Stimulated activated CD4-positive, alpha-beta T cell treated with anti-CD3 and anti-CD28 coated beads, Interleukin-4, amount 100 ng/mL, for 48 hours (primary cell): ENCODE measurements at places on chromosomes 16 and 17.

- DNase-seq = no peak
These were observed 89.8 kb upstream of the GNAO1 start for GRCh38 chr16:56101480-56101879.

DNA sequence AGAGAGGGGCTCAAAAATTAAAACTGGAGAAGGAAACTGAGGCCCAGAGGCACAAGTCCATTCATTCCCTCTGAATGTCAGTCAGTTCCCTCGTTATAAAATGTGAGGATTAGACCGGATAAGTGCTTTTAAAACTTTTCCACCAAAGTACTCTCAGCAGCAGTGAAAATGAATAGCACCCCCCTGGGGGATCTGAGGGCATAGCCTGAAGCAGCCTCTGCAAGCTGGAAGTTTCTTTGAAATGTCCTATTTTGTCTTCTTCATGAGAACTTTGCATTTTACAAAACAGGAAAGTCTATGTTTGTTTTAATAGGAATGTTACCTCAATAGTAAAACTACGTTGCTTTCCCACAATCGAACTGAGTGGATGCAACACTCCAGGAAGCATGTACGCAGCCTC, 273.0 kb downstream of the CEP112 start:
- no peak for DNase-seq

DNA sequence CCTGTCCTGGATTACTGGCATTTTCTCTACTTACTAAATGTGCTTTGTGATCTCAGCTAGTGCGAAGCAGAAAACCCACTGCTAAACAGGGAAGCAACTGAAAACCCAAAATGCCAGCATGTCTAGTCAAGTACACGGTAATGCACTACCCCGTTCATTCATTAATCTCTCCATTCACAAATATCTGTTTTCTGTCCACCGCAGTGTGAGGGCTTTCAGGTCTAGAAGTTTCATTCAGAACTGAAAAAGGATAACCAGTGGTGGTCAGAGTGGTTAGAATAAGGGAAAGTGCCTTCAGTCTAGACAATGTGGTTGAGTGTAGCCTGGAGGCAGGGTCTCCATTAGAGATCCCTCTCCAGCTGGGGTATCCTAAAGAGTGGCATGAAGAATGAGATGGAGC, 68.3 kb downstream of the C17orf67 start:
- no peak for DNase-seq

DNA sequence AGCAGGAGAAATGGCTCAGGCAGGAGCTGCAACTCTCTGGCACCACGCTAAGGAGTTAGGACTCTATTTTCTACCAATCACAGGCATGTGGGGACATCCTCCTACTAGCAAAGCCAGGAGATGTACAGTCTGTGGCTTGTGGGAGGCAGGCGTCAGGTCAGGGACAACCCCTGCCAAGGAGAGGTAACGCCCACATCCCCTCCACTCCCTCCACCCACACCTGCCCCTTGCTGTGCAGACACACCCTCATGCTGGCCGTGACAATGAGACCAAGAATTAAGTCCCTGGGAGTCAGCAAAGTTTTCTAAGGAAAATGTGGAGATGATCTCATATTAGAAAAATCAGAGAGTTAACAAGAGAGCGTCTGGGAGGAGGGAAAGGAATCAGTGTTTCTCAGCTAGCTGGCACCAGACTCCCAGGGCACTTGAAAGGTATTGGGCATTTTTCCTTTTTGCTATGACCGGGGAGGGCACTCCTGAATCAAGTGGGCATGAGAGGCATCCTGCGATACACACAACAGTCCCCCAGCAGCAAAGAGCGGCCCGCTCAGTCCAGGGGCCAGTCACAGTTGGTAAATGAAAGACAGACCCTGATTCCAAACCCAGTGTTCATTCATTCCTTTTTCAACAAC, 87.3 kb upstream of the RPL38 start:
- no peak for DNase-seq

GRCh38 chr16:72159386-72159785, 12.6 kb downstream of the PMFBP1 start:
- DNase-seq = no peak

- no peak for DNase-seq
These were observed 12.8 kb downstream of the RECQL5 start for GRCh38 chr17:75654176-75654575.

DNA sequence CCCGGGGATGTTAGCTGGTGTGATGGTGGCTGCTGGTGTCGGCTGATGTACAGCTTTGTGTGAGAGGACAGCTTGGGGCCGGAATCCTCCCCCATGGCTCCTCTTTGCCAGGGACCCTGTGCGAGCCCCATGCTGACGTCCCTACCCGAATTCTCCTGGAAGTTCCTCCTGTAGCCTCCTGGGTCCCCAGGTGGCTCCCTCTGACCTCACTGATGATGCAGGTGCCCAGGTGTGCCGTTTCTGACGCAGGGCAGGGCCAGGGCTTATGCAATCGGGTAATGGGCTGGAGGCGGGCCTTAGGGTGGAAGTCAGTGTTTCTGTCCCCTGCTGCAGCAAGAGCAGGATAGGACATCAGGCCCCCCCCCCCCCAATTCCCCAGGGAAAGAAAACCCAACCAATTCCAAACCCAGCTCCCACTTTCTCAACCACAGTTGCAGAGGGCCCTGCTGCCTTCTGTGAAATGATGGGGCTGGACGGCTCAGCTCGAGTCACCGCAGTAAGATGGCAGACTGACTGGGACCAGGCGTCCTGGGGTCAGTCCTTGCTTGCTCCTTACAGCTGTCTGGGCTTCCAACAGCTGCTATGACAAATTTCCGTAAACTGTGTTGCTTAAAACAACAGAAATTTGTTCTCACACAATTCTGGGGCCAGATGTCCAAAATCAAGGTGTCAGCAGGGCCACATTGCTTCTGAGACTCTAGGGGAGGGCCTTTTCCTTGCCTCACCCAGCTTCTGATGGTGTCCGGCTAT, 139.0 kb upstream of the PLCG2 start:
- no peak for DNase-seq
